Jurkat, Clone E6-1 (cell line): ENCODE measurements at places on chromosomes 11 and 22.
A peak's percentile ranks its signal among the peaks of the same experiment; 100 is the strongest.

GRCh38 chr22:50201191-50202129 lies 649 bp downstream of the SELENOO start:
- no peak for DNase-seq

- DNase-seq = no peak
These were observed 3.4 kb upstream of the ZC3H12C start for GRCh38 chr11:110089617-110090282.

DNA sequence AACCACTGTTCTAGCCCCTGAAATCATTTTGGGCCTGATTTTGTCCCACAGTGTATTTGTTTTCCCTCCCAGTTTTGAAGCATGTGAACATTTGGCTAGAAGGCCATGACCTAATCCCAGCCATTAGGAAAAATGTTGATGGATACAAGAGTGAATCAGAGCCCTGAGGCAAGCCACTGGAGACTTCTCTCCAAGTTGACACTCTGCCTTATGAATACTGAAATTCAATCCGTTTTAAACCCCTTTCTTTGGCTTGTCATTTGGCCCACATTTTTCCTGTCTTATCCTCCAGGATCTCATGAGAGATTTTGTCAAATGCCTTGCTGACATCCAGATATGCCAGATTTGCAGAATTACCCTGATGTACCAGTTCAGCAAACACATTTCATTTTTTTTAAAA lies 158.8 kb downstream of the FAT3 start:
- no peak for DNase-seq

DNA sequence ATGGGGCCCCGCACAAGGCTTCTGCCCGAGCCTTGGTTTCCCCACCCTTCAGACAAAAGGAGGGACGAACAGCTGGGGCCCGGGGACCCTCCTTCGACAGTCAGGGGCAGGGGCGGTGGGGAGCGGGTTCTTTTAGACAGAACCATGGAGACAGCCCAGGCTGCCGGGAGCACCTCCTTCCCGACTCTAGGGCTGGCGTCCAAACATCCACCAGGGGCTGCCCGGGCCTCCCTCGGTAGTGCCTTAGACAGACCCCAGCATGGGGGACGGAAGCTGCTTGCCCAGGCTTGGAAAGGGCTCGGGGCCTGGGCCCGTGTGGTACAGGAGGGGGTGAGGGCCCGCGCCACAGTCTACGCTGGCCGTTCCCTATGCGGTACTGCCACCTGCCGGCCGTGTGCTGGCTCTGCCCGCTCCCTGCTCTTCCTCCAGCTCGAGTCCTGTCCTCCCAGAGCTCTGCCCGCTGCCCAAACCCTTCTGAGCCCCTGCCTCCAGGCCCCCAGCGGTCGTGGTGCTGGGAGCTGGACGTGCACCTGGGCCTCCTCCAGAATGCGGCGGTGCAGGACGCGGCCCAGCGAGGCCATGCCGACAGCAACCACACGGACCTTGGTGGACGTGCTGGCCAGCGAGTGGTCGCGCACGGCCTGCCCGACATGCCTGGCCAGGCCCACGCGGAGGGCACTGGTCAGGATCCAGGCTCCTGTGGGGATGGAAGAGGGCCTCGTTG lies 20.1 kb downstream of the TSSC4 start:
- DNase-seq = peak; percentile 39

GRCh38 chr11:18390088-18390487 lies 4.3 kb upstream of the LDHA start:
- no peak for DNase-seq

DNA sequence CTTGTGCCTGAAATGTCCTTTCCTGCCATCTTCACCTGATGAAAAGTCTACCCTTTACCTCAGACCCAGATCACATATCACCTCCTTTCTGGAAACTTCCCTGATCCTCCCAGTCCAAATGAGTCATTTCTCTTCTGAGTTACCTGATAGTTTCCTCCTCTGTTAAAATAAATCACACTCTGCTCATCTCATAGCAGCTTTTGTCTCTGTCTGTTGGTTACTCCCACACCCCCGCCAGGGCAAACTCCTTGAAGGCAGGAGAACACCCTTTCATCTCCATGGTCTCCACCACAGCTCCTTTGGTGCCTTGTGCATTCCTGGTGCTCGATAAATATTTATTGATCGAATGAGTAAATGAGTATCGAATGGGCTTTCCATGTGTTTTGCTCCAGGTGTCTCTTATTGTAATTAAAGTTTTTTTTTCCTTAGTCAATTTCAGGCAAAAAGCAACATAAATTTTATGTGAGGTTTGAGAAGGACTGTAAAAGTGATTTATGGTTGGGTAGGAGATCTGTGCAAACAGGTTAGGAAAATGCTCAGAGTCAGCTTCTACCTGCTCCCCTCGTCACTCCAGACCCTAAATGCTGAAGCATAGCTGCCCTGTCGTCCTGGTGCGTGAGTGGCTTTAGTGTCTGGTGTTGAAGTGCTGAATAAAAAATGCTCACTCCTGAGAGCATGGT lies 178.2 kb downstream of the GRIK4 start:
- DNase-seq = no peak

- peak; percentile 74 for DNase-seq
These were observed 2.5 kb upstream of the NPAS4 start for GRCh38 chr11:66418168-66418985.

DNA sequence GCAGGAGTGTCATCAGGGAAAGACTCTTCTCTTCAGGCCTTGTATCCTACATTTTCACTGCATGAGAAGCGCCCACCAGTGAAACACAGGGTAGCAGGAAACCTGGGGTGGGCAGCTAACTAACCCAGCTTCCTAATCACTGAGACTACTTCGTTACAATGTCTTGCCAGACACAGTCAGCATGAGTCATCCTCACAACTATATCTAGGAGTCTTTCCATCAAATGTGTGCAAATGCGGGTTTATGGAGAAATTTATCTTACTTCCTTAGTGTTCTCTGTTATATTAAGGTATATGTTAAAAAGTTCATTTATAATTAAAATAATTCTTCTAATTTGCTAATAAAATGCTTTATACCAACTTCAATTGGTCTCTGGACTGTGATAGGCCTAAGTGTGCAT lies 79.9 kb upstream of the RAB1B start:
- no peak for DNase-seq

- DNase-seq = no peak
These were observed 17.1 kb upstream of the CCDC90B start for GRCh38 chr11:83303316-83303715.

GRCh38 chr11:57485217-57485990 lies 25.1 kb downstream of the RTN4RL2 start:
- no peak for DNase-seq

DNA sequence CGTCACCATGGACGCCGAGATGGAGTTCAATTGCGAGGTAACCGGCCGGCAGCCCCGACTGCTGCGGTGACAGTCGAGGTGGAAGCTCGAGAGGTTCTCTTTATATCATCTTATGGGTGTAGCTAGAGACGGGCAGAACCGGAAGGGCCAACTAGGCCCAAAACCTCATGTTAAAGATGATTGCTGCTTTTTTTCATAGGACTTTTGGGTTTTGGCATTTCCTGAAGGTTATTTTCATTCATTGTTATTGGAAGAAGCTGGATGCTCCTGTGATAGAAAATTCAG lies 585 bp downstream of the NF2 start:
- DNase-seq = no peak

GRCh38 chr11:46307785-46308341 lies 30.4 kb downstream of the CREB3L1 start:
- peak; percentile 55 for DNase-seq

- no peak for DNase-seq
These were observed 6.7 kb downstream of the SLC5A12 start for GRCh38 chr11:26715133-26715532.

- no peak for DNase-seq
These were observed 49.7 kb upstream of the CARS1 start for GRCh38 chr11:3106736-3107524.

- no peak for DNase-seq
These were observed 86.2 kb upstream of the ASPHD2 start for GRCh38 chr22:26342745-26343410.

DNA sequence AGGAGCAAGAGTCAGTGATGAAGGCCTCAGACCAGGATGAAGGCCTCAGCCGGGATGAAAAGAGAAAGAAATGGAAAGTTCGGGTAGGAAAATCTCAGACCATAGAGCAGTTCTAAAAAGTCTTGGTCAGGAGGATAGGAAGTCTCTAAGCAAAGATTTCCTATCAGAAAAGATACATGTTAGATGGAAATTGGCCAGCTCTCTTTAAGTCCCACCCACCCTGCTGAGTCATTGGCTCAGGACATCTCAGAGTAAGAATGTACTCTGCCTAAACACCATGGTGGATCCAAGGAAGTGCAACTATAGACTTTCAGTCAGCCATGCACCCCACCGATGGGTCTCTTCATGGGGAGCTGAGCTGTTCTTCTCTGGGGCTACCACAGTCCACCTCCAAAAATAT lies 4.4 kb downstream of the OR8B3 start:
- no peak for DNase-seq

GRCh38 chr11:33268945-33269540 lies 11.9 kb downstream of the HIPK3 start:
- DNase-seq = no peak

GRCh38 chr22:24145446-24146193 lies 35.7 kb upstream of the SUSD2 start:
- no peak for DNase-seq

GRCh38 chr11:118837868-118838267 lies 45.8 kb upstream of the CXCR5 start:
- DNase-seq = no peak

DNA sequence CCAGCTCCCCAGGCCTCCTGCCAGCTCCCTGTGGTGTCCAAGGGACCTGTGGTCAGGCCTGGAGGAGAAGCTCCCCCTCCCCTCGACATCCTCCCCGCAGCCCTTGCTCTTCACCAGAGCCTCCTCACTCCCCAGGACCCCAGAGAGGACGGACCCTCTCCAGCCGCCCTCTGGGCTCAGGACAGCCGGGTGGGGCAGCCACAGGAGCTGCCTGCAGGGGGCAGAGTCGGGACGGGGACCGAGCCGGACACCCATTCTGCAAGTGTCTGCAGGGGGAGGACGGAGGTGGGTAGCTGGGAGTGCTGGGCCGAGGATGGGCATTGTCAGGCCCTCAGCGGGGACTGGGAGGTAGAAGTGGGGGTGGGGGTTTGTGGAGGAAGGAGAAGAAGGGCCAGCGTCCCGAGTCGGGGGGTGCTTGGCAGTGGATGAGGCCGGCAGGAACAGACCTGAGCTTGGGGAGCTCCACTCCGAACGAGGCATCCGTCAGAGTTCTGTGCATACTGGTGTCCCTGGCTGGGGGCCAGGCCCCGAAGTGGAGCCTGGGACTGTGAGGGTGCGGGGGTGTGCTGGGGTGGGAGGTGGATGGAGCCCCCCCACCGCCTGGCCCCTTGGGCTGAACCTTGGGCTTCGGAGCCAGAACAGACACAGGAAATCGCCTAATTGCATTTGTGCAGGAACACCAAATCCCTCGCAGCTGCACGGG lies 15.2 kb downstream of the PRR33 start:
- no peak for DNase-seq

DNA sequence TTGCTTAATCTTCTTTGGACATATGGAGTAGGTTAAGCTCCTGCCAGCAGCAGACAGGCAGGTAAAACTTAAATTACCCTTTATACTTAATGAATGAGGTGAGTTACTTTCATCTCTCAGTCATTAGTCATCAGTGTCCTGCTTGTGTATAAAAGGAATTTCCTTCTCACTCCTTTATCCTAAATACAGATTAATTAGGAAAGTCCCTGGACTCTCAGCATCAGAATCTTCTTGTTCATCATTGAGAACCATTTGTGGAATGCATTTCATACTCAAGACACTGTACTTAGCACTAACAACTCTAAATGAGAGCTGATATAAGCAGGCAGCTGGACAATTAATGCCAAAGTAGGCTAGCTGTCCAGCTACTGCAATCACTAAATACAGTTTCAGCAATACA lies 630.4 kb downstream of the METTL15 start:
- no peak for DNase-seq

- no peak for DNase-seq
These were observed 2.0 kb upstream of the NARS2 start for GRCh38 chr11:78576549-78577097.

DNA sequence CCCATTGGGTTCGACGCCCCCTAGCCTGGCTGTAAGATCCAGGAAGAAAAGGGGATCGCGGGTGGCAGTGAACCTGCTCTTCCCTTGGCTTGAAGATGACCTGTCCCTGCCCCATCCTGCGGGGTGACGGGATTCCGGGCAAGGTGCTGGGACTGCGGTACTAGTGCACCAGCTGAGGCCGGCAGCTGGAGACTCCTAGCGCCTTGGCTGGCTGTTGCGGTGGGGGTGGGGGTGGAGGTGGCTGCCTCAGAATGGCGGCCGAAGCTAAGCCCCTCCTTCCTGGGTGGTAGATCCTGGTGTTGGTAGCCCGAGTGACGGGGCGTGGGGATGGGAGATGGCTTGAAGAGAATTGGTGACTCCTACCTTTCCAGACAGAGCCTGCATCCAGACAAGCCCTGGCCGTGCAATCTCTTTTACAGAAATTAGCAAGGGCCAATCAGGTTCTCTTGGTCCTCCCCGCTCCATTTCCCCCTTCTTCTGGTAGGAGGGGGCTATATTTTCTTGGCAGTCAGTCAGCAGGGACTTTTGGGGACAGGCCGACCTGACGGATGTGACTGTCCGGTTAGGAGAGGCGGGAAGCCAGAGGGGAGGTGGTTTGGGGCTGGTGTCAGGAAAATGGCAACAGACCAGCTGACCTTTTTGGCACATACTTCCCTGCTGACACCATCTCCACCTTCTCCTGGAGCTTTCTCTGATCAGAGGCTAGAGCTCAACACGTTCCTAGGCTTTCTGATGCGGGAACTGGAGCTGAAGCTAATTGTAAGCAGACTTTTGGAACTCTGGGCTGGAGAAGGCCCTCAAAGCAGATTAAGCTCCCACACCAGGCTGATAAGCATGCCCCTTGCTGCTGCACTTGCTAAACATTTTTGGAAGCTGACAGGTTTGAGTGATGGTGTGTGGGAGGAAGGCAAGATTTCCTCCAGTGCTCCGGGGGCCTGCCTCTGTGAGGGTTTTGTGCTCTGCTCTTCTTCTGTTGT lies 2.0 kb downstream of the NAV2 start:
- no peak for DNase-seq

DNA sequence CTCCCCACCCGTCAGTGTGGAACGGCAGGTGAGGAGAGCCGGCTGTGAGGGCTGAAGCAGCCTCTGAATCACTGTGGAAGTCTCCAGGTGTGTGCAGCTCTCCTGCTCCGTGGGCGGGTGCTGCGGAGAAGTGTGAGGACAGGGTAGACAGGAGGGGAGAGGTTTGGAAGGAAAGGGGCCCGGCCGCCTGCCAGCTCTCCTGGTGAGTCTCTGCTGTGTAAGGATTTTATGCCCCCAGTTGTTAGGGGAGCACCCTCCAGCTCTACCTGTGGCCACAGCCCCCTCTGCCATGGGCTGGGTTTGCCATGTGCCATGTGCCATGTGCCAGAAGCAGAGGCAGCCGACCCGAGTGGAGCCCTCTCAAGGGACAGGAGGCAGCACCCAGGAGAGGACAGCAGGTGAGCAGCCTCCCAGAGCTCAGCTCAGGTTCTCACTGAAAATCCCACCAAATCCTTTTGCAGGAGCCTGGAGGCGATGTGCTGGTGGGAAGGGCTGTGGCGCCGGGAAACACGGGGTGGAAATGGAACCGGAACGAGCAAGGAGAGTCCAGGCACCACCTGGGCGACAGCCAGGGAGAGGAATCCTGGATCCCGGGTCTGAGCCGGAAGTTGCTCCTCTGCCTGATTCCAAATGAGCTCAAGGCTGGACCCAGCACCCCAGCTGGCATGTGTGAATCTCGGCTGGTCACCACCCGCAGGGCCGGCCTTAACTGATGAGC lies 804.4 kb downstream of the BRD1 start:
- DNase-seq = no peak
